ENCODE measurements at places on chromosomes 6 and 20.

- H3K4me3 ChIP-seq = no peak overlapping the region
- no peaks in the 10 kb centered on the region for H3K4me1 ChIP-seq
- no peaks in the 10 kb centered on the region for H3K27me3 ChIP-seq
- no peaks in the 10 kb centered on the region for H3K36me3 ChIP-seq
- no peak for DNase-seq
Measured at GRCh38 chr20:16641511-16642023, 68.3 kb upstream of the KIF16B start.

- peaks cover 5% of the 10 kb centered on the region for H3K4me1 ChIP-seq
- H3K27ac ChIP-seq = no peak overlapping the region
- no peaks in the 10 kb centered on the region for H3K27me3 ChIP-seq
- no peaks in the 10 kb centered on the region for H3K36me3 ChIP-seq
Measured at GRCh38 chr6:52124126-52125121, 37.0 kb upstream of the PKHD1 start.

GRCh38 chr20:57315083-57315975, 14.3 kb upstream of the SPO11 start:
- H3K27ac ChIP-seq = no peak overlapping the region
- no peak for DNase-seq
- no peaks in the 10 kb centered on the region for H3K27me3 ChIP-seq
- no peaks in the 10 kb centered on the region for H3K36me3 ChIP-seq

- H3K4me1 ChIP-seq = no peaks in the 10 kb centered on the region
- H3K4me3 ChIP-seq = no peak overlapping the region
- no peak overlapping the region for H3K27ac ChIP-seq
- H3K27me3 ChIP-seq = no peaks in the 10 kb centered on the region
Measured at GRCh38 chr6:12525276-12525675, 191.3 kb upstream of the PHACTR1 start.

GRCh38 chr6:14792118-14792955, 453.5 kb upstream of the JARID2 start:
- no peaks in the 10 kb centered on the region for H3K4me1 ChIP-seq
- no peak overlapping the region for H3K27ac ChIP-seq
- H3K27me3 ChIP-seq = no peaks in the 10 kb centered on the region

DNA sequence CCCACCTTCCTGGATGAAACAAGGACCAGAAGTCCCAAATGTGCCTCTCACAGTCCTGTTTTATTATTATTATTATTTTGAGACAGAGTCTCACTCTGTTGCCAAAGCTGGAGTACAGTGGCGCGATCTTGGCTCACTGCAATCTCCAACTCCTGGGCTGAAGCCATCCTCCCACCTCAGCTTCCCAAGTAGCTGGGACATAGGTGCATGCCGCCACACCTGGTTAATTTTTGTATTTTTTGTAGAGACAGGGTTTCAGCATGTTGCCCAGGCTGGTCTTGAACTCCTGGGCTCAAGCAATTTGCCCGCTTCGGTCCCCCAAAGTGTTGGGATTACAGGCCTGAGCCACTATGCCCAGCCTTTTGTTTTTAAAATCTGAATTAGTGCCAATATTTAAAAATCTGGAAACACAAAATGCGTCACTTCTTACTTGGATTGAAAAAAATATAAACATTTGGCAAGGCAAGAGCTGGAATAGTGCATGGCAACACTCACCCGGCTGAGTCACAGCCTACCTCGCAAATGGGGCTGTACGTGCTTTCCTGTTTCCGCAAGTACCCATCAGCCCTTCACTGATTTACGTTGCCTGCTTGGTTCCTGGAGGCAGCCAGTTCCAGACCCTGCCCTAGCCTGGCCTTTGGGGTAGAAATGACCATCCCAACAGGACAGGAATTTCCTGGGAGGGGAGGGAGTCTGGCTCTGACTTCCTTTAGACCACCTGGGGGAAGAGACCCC, 6.3 kb downstream of the SDCBP2 start:
- no peak overlapping the region for H3K4me3 ChIP-seq
- no peaks in the 10 kb centered on the region for H3K27me3 ChIP-seq
- peaks cover 44% of the 10 kb centered on the region for H3K4me1 ChIP-seq
- H3K27ac ChIP-seq = peak overlapping the region; percentile 93
- DNase-seq = no peak
- no peaks in the 10 kb centered on the region for H3K36me3 ChIP-seq

DNA sequence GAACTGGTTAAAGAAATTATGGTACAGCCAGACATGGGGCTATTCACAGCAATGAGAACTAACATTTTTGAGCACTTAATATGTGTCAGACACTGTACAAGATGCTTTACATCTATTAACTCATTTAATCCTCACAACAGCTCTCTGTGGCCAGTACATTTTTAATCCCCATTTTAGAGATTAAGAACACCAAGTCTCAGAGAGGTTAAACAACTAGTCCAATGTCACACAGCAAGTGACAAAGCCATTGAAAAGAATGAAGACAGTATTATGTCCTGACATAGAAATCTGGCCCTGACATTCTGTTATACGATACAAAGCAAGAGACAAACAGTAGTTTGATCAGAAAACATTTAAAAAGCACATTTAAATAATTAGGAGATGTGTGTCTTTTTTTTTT, 3.8 kb upstream of the CSNK2A1 start:
- peaks cover 12% of the 10 kb centered on the region for H3K27me3 ChIP-seq
- no peak for DNase-seq
- peaks cover 10% of the 10 kb centered on the region for H3K4me1 ChIP-seq

DNA sequence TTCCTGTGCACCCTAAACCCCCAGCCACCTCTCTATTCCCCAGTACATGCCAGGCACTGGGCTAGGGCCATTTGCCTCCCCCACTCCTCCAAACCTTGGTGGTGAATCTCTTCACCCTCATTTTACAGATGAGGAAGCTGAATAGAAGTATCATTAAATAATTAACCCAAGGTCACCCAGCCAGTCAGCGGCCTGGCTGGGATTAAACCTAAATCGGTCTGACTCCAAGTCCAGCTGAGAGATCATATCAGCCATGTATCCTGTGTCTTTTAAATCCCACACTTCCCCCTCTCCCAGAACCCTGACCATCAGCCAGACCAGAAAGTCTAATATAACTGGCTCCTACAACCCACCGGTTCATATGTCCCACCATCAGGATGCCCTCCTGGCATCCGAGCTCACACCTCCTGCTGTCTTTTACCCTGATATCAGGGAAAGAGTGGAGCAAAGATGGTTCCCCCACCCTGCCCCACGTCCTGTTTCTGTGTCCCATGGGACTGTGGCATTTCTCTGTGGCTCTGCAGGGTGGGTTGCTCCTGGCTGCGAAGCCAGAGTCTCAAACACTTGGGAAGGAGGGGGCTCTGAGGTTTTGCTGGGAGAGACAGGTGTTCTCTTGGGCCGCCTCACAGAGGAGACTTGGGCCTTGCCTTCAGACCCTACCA, 145.3 kb downstream of the VEGFA start:
- DNase-seq = peak; percentile 20
- H3K4me1 ChIP-seq = peaks cover 10% of the 10 kb centered on the region
- no peaks in the 10 kb centered on the region for H3K27me3 ChIP-seq

DNA sequence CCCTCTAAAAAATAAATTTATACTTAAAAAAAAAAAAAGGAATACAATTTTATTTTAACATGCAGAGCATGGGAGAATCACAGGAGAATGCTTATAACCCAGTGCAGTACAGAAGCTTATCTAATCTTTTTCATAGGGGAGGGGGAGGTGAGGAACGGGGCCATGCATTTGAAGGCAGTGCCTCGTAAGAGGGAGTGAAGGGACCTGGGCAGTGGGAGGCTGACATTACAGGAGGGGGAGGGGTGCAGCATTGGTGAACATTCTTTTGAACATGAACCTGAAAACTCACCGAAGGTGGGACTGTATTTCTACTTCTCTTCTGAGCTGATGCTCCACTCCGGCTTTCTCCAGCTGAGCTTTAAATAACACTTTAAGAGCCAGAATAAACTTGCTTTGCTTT, 9.3 kb downstream of the AURKA start:
- H3K27me3 ChIP-seq = no peaks in the 10 kb centered on the region
- no peak overlapping the region for H3K27ac ChIP-seq
- H3K4me1 ChIP-seq = no peaks in the 10 kb centered on the region
- DNase-seq = no peak
- H3K36me3 ChIP-seq = no peaks in the 10 kb centered on the region

DNA sequence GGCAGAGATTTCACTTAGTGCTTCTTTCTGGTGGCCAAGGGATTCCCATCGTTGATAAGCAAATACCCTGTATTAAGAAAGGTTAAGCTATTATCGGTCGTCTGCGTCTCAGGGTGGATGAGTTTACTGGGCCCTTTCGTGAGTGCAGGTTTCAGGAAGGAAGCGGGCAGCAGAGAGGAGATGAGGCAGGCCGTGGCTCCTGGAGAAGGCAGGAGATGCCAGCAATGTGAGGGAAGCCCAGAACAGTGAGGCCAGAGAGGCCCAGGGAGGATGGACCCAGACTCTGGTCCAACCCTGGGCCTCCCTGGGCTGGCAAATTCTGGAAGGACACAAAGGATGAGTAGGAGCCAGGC, 11.2 kb downstream of the TFEB start:
- no peak for DNase-seq
- H3K36me3 ChIP-seq = no peaks in the 10 kb centered on the region
- H3K4me1 ChIP-seq = peaks cover 99% of the 10 kb centered on the region
- H3K27me3 ChIP-seq = no peaks in the 10 kb centered on the region

- H3K4me3 ChIP-seq = no peak overlapping the region
- DNase-seq = no peak
- H3K36me3 ChIP-seq = no peaks in the 10 kb centered on the region
- peaks cover 28% of the 10 kb centered on the region for H3K4me1 ChIP-seq
- no peak overlapping the region for H3K27ac ChIP-seq
Measured at GRCh38 chr6:123676793-123677192, 40.0 kb upstream of the TRDN start.

DNA sequence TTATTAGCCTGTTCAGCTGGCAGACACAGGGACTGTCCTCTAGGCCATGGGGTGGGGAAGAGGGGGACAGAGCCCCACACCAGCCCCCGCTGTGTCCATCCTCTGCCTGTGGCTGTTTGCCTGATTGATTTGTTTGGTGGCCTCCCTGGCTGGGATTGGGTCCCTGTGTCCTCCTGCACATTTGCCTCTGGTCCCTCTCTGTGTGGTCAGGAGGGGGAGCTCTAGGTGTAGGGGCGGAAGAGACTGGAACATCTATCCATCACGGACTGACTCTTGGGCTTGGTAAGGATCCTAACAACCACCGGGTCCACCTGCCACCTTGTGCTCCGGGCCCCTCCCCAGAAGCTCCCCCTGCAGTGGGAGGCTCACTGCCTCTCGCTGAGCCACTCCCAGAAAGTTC, 38.4 kb upstream of the CCDC167 start:
- no peak for DNase-seq
- H3K4me3 ChIP-seq = no peak overlapping the region
- H3K36me3 ChIP-seq = no peaks in the 10 kb centered on the region
- H3K27ac ChIP-seq = no peak overlapping the region
- H3K4me1 ChIP-seq = peaks cover 7% of the 10 kb centered on the region
- H3K27me3 ChIP-seq = peaks cover 9% of the 10 kb centered on the region

Measured in psoas muscle (tissue), 8 donors.